ENCODE measurements at places on chromosomes 4 and X. TPM values are rescaled to one million over a fixed set of nuclear protein-coding genes. Genes with fewer than 3 reads are reported as not detected.

Gene SLC38A5
- total RNA-seq, result 4.8 TPM

Gene KLKB1
- 0.82 TPM for total RNA-seq

Gene XG
- 0.18 TPM for total RNA-seq

Gene MAGEA2
- total RNA-seq, result not detected

Gene CTAG2
- total RNA-seq, result not detected

Gene TBX22
- total RNA-seq, result 2.8 TPM

Gene SPANXC
- not detected for total RNA-seq

Gene UVSSA
- 14.5 TPM for total RNA-seq

Gene SMPX
- total RNA-seq, result 73.3 TPM

Gene TLR1
- total RNA-seq, result 7.6 TPM

Gene NPNT
- 101 TPM for total RNA-seq

Gene SSX3
- not detected for total RNA-seq

Gene DSPP
- not detected for total RNA-seq

Gene HHIP
- total RNA-seq, result 1.6 TPM

Gene DAPP1
- total RNA-seq, result 4.6 TPM

Gene TRPC5OS
- total RNA-seq, result not detected

Gene PAGE4
- total RNA-seq, result not detected

Gene CENPVL2
- 0.18 TPM for total RNA-seq

Gene USP17L21
- not detected for total RNA-seq

Gene ETDB
- not detected for total RNA-seq

Gene NOCT
- 8.6 TPM for total RNA-seq

Gene GABRB1
- 2.6 TPM for total RNA-seq

Gene XAGE1B
- total RNA-seq, result not detected

Gene MAGEA4
- total RNA-seq, result not detected

Gene HERC5
- total RNA-seq, result 4.9 TPM

Gene PLAC8
- total RNA-seq, result 8.3 TPM

Gene HSFX2
- 1.2 TPM for total RNA-seq

Gene NKX3-2
- total RNA-seq, result 0.06 TPM

Gene TMEM164
- total RNA-seq, result 40.9 TPM

Gene KDM5C
- 117 TPM for total RNA-seq

Gene PPEF2
- total RNA-seq, result not detected

Gene PHEX
- total RNA-seq, result 0.18 TPM

Gene GAGE2A
- total RNA-seq, result not detected

Gene ARHGAP36
- total RNA-seq, result 36.8 TPM

Gene IL1RAPL1
- 11.2 TPM for total RNA-seq
